NT2/D1 (cell line): ENCODE measurements at places on chromosomes 7 and 10.

DNA sequence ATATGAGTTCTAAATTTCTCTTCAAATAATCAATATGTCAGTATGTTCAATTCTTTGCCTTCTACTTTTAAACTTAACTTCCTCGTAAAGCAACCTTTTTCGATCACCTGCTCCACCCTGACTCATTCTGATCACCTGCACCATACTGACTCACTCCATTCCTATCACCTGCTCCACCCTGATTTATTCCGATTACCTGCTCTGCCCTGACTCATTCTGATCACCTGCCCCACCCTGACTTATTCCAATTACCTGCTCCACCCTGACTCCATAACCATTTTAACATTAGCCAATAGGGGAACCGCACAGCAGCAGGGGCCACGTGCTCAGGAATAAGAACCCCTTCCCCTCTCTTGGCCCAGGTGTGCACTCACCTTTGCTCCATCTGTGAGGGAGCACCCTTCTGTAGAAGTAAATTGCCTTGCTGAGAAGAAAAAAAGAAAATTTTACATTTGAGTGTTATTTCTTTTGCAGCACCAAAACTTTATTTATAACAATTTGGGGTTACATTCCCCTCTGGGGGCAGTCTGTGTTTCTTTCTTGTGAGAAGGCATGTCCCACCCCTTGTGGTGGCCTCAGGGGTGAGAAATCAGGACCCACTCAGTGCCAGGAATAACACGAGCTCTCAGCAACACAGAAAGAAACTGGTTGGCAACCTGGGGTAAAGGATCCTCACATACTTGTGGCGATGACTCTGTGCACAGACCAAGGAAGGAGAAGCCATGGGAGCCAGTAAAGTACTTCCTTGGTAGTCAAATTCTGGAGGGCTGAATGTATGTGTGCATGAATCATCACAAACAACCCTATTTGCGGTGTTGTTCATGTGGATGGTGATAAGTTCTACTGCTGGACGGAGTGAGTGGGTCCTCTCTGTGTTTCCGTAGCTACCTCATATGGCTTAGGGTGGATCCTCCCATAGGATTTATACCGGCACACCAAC is 29.4 kb upstream of the PPP1R9A start:
- DNase-seq: no peak

GRCh38 chr7:129147731-129148130 is 3.2 kb downstream of the TSPAN33 start:
- no peak for DNase-seq

- no peak for DNase-seq
Observed at GRCh38 chr10:132509506-132510173, 27.9 kb upstream of the INPP5A start.

DNA sequence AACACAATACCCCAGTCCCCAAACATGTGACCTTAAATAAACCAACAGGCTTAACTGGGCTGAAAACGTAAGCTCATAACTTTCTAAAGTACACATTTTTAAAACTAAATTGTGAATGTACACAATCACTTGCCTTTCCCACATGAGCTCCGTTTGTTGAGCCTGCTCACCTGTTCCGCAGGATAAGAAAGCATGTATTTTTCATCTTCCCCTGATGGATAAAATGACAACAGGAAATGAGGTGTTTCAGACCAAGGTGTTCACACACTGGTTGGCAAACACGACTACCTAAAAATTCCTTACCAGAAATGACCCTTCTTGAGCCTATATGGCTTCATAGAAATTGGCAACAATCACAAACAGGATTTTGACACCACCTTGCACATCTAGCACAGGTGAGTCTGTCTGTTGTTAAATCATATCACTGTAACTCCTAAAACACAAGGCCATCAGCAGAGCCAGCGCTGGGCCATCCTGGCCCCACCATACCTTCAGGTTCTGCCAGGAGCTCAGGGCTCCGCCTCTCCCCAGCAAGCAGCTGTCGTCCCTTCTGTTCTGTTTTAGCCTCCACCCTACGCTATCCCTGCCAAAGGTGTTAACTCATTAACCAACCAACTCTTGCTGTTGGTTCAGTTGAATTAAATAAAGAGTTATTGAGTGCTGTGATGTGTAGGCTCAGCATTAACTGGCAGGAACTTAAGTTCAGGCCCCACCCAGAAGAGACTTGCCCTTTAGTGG is 73.6 kb upstream of the RNF32 start:
- DNase-seq: no peak

GRCh38 chr10:101225846-101226421 is 3.3 kb downstream of the LBX1 start:
- no peak for DNase-seq

- no peak for DNase-seq
Observed at GRCh38 chr7:117809958-117810357, 63.3 kb downstream of the CTTNBP2 start.

DNA sequence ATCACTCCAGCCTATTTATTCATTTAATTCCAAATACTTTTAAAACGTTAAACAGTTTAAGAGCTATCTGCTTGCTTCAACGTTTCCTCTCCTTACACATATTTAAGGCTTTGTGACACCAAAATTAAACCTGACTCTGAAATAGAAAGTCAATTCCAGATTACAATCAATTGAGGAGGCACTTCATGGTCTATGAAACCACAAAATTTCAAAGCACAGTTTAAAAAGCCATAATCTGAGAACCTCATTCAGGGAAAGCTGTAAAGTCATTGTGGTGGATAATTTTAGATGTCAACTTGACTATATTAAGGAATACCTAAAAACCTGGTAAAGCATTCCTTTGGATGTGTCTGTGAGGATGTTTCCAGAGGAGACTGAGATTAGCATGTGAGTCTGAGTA is 6.2 kb downstream of the SNX13 start:
- no peak for DNase-seq
